ENCODE measurements at places on chromosomes 1 and 21. TPM values are rescaled to one million over a fixed set of nuclear protein-coding genes. Genes with fewer than 3 reads are reported as not detected.

The ATP6V1G3 gene
- total RNA-seq: not detected

The CKS1B gene
- total RNA-seq: 25.5 TPM

DNA sequence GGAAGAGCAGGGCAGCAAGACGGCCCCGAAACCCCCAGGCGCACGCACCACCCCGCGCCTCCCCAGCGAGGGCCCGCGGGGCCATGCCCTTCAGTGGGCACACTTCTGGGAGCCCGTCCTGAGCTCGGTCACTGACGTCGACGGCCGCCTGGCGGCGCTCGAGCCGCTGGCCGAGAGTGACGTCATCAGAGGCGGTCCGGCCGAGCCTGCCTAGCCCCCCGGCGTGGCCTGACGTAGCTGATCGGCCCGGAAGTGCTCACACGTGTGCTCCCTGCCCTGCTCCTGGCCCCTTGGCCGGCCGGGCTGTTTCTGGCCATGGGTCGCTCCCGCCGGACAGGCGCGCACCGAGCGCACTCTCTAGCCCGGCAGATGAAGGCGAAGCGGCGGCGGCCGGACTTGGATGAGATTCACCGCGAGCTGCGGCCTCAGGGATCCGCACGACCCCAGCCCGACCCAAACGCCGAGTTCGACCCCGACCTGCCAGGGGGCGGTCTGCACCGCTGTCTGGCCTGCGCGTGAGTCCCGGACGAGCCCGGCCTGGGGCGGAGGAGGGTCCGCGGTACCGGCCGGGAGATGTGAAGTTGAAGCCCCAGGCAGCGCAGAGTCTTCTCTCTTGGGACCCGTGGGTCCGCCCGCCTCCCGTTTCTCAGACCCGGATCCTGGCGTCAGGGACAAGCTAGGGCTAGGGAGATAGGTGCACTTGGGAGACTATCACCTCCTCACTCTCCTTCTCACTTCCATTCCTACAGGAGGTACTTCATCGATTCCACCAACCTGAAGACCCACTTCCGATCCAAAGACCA lies at the start of gene ZNF593:
TSS of gene ZNF593 (plus strand) at position 240 of the 803 bp plus-strand sequence. CDS start at position 316, 76 bp downstream.
- no peaks in the 10 kb centered on the region for H3K36me3 ChIP-seq
- H3K4me3 ChIP-seq: peak within 1 kb of the TSS; percentile 44
- peak; percentile 98 for DNase-seq
- no peaks in the 10 kb centered on the region for H3K27me3 ChIP-seq
- no peaks in the 10 kb centered on the region for H3K4me1 ChIP-seq
- no peak within 1 kb of the TSS for H3K27ac ChIP-seq

The CHI3L1 gene
- total RNA-seq: 17.8 TPM

DNA sequence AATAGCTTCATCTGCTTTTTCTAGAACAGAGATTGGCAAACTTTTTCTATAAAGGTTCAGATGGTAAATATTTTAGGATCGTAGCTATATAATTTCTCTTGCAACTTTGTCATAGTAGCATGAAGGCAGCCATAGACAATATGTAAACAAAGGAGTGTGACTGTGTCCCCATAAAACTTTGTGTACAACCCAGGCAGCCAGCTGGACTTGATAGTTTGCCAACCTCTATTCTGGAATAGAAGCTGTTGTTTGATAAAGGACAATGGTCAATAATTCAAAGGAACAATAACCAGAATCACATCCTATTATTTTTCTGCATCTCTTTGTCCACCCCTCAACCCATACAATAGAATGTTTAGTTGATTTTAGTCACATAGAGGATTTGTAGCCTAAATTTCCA lies 286.7 kb downstream of the LMX1A start:
- H3K36me3 ChIP-seq: no peaks in the 10 kb centered on the region
- DNase-seq: no peak
- no peak overlapping the region for H3K27ac ChIP-seq
- H3K4me3 ChIP-seq: no peak overlapping the region
- no peaks in the 10 kb centered on the region for H3K27me3 ChIP-seq
- H3K4me1 ChIP-seq: no peaks in the 10 kb centered on the region

DNA sequence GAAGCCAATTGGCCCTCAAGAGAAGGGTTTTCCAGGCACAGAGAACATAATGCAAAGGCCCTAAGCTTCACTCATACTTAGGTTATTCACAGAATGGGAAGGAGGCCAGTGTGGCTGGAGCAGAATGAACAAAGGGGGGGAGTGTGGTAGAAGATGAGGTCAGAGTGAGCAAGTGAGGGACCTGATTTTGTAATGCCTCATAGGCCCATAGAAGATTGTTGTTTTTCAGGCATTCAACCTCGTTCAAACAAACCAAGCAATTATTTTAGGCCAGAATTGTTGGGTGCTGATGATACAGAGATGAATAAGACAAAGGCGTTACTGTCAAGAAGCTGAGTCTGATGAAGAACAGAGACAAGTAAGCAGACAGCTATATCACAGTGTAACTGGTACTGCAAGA lies 54.5 kb upstream of the RAP1A start:
- H3K36me3 ChIP-seq: no peaks in the 10 kb centered on the region
- no peaks in the 10 kb centered on the region for H3K27me3 ChIP-seq
- no peak overlapping the region for H3K4me3 ChIP-seq

The BSND gene
- total RNA-seq: not detected

DNA sequence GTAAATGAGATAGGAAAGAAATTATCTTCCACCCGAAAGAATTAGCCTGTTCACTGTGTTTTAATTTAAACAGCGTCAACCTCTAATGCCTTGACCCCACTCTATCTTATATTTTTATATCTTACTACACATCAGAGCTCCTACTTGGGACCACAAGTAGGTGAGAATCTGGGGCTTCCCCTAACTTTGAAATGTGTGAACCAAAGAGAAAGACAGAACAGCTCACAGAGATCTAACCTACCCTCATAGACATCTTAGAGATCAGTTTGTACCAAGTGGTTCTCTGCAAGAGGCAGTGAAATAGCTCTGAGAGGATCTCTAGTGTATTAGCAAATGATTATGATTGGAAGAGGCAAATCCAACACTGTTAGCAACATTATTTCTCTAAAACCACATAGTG lies 31.0 kb upstream of the IFI16 start:
- H3K27me3 ChIP-seq: no peaks in the 10 kb centered on the region
- H3K36me3 ChIP-seq: no peaks in the 10 kb centered on the region
- H3K4me1 ChIP-seq: no peaks in the 10 kb centered on the region
- H3K4me3 ChIP-seq: no peak overlapping the region

- no peak for DNase-seq
- H3K27ac ChIP-seq: no peak overlapping the region
- no peaks in the 10 kb centered on the region for H3K27me3 ChIP-seq
- no peak overlapping the region for H3K4me3 ChIP-seq
These were observed 28.1 kb downstream of the DNASE2B start for GRCh38 chr1:84426376-84426775.

The SEMA4A gene
- total RNA-seq: 8.9 TPM

The CDK11A gene
- total RNA-seq: 53.1 TPM

- H3K27me3 ChIP-seq: no peaks in the 10 kb centered on the region
- DNase-seq: no peak
- no peak overlapping the region for H3K4me3 ChIP-seq
- H3K4me1 ChIP-seq: no peaks in the 10 kb centered on the region
- H3K27ac ChIP-seq: no peak overlapping the region
These were observed 17.9 kb downstream of the GBP5 start for GRCh38 chr1:89254658-89255287.

The RNU1-3 gene
- total RNA-seq: 8,154 TPM

The BRINP2 gene
- total RNA-seq: not detected

- no peaks in the 10 kb centered on the region for H3K4me1 ChIP-seq
- H3K36me3 ChIP-seq: no peaks in the 10 kb centered on the region
- H3K4me3 ChIP-seq: no peak overlapping the region
- no peak overlapping the region for H3K27ac ChIP-seq
These were observed 111.4 kb downstream of the HLX start for GRCh38 chr1:220990427-220991339.

DNA sequence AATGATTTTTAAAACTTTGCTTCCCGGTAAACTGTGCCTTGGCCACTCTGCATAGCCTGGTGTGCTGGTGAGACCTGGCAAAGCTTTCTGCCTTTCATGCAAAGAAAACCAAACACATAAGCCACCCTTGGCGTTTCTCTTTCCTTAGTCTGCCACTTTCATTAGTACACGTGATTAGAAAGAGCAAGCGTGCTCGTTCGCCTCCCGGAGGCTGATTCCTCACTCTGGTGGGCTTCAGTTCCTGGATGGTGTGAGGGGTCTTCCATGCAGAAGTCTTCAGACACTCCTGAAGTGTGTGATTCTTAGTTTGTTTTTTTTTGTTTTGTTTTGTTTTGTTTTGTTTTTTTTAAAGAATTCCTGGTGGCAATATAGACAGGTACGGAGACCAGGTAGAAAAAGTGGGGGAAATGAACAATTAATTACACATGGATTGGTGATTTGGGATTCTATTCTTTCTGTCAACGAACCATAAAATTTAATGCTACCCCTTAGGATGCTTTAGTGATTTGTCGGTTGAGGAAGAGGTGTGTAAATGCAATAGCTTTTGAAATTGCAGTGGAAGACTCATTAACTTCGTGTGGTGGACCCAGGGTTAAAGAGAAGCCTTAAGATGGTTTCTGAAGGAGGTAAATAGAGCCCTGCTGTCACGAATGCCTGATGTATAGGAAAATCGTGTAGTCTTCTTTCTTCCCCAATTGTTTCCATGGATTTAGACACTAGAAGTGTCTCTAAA lies 2.1 kb downstream of the GALNT2 start:
- H3K4me3 ChIP-seq: peak overlapping the region; percentile 96
- H3K36me3 ChIP-seq: no peaks in the 10 kb centered on the region
- H3K27me3 ChIP-seq: no peaks in the 10 kb centered on the region
- H3K27ac ChIP-seq: no peak overlapping the region
- H3K4me1 ChIP-seq: peaks cover 4% of the 10 kb centered on the region
- no peak for DNase-seq

- no peaks in the 10 kb centered on the region for H3K36me3 ChIP-seq
- H3K4me1 ChIP-seq: no peaks in the 10 kb centered on the region
- DNase-seq: no peak
- no peak overlapping the region for H3K27ac ChIP-seq
- no peak overlapping the region for H3K4me3 ChIP-seq
These were observed 23.3 kb downstream of the OPRD1 start for GRCh38 chr1:28835237-28835650.

The NBPF14 gene
- 76.3 TPM for total RNA-seq

The LAD1 gene
- total RNA-seq: 0.71 TPM

The PALMD gene
- 40.0 TPM for total RNA-seq

DNA sequence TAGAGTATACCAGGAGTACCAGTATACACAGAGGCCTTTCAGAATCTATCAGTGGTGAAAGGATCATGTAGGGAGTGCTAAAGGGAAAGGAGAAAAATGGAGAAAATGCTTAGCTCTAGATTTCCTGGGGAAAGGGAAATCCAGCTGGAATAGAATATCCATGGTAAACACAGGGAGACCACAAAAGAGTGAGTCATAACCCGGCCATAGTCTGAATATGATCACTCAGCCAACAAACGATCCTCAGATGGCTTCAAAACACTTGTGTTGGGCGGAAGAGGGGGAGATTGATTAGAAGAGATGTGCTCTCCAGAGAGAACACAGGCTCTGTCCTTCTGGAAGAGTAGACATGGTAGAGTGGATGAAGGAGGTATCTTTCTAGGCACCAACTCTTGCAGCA lies 180.6 kb downstream of the PAPPA2 start:
- no peak overlapping the region for H3K4me3 ChIP-seq
- H3K27ac ChIP-seq: no peak overlapping the region
- DNase-seq: no peak
- no peaks in the 10 kb centered on the region for H3K27me3 ChIP-seq

- H3K4me1 ChIP-seq: no peaks in the 10 kb centered on the region
- no peak overlapping the region for H3K4me3 ChIP-seq
- H3K36me3 ChIP-seq: no peaks in the 10 kb centered on the region
- DNase-seq: no peak
These were observed 182.3 kb downstream of the FCRL5 start for GRCh38 chr1:157369808-157370521.

GRCh38 chr1:227895828-227896685 lies 51.7 kb downstream of the WNT9A start:
- H3K27me3 ChIP-seq: no peaks in the 10 kb centered on the region
- H3K27ac ChIP-seq: no peak overlapping the region
- no peak overlapping the region for H3K4me3 ChIP-seq
- peak; percentile 73 for DNase-seq
- H3K4me1 ChIP-seq: no peaks in the 10 kb centered on the region

The RCSD1 gene
- 11.2 TPM for total RNA-seq

The CALML6 gene
- 1.1 TPM for total RNA-seq

The OR2M7 gene
- total RNA-seq: not detected

The ACTN2 gene
- total RNA-seq: 15.7 TPM

- no peak overlapping the region for H3K4me3 ChIP-seq
- H3K36me3 ChIP-seq: no peaks in the 10 kb centered on the region
- no peak for DNase-seq
- H3K27me3 ChIP-seq: no peaks in the 10 kb centered on the region
- no peak overlapping the region for H3K27ac ChIP-seq
- H3K4me1 ChIP-seq: no peaks in the 10 kb centered on the region
These were observed 253.5 kb downstream of the AKT3 start for GRCh38 chr1:243596431-243597062.

DNA sequence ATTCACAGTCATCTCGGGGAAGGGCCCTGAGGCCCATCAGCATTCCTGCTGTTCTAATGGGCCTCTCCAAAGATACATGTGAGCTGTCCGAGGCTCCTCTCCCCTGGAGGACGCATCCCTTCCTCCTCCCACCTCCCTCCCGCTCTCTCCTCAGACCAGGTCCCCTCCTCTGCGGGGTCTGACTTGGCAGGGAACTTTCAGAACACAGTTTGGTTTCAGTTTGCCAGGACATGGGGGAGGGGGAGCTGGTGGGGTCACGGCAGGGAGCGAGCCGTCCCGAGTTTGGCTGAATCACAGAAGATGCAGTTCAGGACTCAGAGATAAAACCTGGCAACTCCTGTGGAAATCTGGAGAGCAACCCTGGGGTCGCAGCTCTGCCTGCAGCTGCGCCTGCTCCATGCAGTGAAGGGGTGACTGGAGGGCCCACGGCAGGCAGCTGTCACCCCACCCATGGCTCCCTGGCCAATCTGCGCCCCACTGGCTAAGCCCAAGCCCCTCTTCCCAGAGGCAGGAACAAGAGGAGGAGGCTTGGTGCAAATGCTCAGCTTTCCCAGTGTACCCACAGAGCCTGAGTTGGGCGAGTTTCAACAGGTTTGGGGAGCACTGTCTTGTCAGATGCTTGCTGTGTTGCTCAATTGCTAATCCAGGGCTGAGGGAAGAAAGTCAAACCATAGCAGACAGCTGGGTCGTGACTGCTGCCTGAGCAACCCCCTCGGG lies 5.7 kb downstream of the WNT4 start:
- no peaks in the 10 kb centered on the region for H3K27me3 ChIP-seq
- no peaks in the 10 kb centered on the region for H3K4me1 ChIP-seq
- no peak overlapping the region for H3K4me3 ChIP-seq
- DNase-seq: no peak

DNA sequence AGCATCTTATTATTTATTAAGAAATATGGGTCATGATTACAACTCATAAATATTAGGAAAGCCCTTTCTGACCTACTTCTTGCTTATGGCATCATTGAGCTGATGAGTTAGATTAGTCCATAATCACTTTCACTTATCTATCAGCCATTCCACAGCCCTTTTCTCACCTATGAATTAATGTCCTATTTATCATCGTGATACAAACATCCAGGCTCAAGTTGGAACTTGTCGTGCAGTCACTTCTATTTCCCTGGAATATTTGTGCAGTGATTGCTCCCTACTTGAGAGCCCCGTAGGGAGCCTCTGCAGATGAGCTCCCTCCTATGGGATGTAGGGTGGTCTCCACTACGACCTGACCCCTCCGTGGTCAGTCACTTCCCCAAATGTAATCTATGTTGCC lies 8.1 kb upstream of the F3 start:
- H3K27ac ChIP-seq: no peak overlapping the region
- no peaks in the 10 kb centered on the region for H3K36me3 ChIP-seq
- H3K4me1 ChIP-seq: no peaks in the 10 kb centered on the region
- H3K4me3 ChIP-seq: no peak overlapping the region
- no peaks in the 10 kb centered on the region for H3K27me3 ChIP-seq

Data from aorta (tissue), 5 donors.